Activated CD4-positive, alpha-beta T cell treated with anti-CD3 and anti-CD28 coated beads, Interleukin-2, amount 10 ng/mL, durations not matched to agents 24 days and 14 days (primary cell): ENCODE measurements at places on chromosomes 4 and X. TPM values are rescaled to one million over a fixed set of nuclear protein-coding genes. Genes with fewer than 3 reads are reported as not detected.

Gene ERCC6L
- 8.1 and 8.3 TPM in 2 replicates for total RNA-seq

DNA sequence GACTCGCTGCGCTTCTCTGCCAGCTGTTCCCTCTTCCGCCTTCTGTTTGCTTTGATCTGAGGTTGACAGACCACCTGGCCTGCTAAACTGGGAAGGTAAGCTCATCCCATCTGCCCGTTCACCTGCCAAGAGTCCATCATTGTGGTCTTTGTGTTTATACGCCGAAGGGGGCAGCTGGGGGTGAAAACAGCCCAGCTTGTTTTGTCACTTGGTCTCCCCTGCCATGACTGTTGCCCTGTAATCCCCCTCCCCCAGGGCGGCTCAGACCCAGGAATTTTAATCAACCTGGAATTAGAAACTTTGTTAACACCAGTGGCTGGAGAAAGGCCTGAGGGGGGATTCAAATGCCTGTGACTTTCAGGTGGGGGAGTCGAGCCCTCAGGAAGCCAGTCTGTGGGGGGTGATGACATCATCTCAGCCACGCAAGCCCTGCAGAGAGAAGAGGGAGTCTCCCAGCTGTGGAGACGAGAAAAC is 333.3 kb downstream of the BCOR start:
- DNase-seq = no peak

Gene GATA1
- not detected in 2 replicates for total RNA-seq

- DNase-seq = peak; percentile 64
Observed at GRCh38 chr4:39814403-39815185, 116.7 kb downstream of the UBE2K start.

DNA sequence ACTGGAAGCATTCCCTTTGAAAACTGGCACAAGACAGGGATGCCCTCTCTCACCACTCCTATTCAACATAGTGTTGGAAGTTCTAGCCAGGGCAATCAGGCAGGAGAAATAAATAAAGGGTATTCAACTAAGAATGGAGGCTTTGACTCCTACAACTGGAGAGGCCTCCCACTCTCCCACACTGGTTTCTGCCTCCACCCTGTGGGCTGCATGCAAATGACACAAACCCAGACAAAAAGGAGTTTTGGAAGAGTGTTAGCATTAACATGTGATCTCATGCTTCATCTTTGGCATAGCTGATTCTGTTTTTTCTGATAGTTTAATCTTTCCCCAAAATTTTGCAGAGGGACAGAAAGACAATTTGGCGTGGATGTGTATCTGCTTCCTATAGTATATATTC is 80.8 kb upstream of the IQCM start:
- no peak for DNase-seq

Gene SEPSECS
- 12.0 and 13.2 TPM in 2 replicates for total RNA-seq

DNA sequence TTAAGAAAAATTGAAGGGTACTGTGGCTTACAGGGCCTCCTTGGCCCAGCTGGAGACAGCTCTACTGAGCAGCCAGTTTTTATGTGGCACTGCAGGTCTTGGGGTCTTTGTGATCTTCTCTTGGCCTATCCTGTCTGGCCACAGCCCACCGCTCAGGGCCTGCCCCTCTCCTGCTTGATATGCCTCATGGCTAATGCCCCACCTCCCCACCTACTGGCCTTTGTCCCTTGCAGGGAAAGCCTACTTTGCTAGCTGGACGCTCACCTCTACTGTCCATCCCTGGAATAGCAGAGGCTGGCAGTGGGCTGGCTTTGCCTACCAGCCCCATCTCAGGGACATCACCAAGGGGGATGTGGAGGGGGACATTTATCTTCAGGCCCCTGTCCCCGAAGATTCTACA is 134.1 kb downstream of the PJA1 start:
- no peak for DNase-seq

Gene GLUD2
- 0.68 and 0.95 TPM in 2 replicates for total RNA-seq

Gene CYLC1
- not detected in 2 replicates for total RNA-seq

- DNase-seq = no peak
Observed at GRCh38 chr4:121597346-121597934, 99.3 kb downstream of the ANXA5 start.

- DNase-seq = no peak
Observed at GRCh38 chr4:101931619-101932018, 141.1 kb downstream of the BANK1 start.

Gene SMIM43
- not detected in 2 replicates for total RNA-seq

- DNase-seq = no peak
Observed at GRCh38 chrX:99719140-99719539, 690.9 kb downstream of the PCDH19 start.

DNA sequence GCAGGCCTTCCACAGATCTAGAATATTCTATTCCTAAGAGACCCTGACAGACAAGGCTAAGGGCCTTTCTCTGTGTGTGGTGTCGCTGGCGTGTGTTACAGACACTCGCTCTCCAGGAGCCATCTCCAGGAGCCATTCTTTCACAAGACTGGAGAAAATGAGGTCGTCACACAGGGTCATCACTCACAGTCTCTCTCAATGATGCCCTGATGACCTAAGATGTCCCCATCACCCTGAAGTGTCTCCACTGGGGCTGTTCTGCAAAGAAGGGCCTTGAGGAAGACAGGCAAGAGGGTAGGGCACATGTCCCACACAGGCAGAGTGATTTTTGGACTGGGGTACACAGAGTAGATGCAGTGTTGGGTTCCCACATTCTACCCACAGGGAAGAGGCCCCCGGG is 34.7 kb downstream of the ZFYVE28 start:
- no peak for DNase-seq
